Urothelium cell line (cell line): ENCODE measurements at places on chromosomes 3 and 15.

DNA sequence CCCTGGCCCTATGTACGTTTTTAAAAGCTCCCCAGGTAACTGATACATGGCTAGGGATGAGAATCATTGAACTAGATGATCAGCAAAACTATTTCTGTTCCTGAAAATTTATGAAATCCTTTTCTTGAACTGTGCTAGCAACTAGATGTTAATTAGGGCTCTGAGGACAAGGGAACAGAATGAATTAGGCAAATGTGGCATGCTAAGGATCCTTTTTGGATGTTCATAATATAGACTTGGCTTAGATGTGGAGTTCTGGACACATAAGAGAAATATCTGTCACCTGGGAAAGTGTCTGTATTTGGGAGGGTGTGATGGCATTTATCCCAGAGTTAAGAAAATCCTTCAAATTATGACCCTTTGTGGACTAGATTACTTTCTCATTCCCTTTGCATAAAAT lies 71.2 kb downstream of the RSRC1 start:
- no peak for DNase-seq

GRCh38 chr3:127092776-127093175 lies 100.2 kb upstream of the PRR23E start:
- no peak for DNase-seq

- no peak for DNase-seq
Observed at GRCh38 chr3:20302766-20303165, 116.8 kb upstream of the SGO1 start.

DNA sequence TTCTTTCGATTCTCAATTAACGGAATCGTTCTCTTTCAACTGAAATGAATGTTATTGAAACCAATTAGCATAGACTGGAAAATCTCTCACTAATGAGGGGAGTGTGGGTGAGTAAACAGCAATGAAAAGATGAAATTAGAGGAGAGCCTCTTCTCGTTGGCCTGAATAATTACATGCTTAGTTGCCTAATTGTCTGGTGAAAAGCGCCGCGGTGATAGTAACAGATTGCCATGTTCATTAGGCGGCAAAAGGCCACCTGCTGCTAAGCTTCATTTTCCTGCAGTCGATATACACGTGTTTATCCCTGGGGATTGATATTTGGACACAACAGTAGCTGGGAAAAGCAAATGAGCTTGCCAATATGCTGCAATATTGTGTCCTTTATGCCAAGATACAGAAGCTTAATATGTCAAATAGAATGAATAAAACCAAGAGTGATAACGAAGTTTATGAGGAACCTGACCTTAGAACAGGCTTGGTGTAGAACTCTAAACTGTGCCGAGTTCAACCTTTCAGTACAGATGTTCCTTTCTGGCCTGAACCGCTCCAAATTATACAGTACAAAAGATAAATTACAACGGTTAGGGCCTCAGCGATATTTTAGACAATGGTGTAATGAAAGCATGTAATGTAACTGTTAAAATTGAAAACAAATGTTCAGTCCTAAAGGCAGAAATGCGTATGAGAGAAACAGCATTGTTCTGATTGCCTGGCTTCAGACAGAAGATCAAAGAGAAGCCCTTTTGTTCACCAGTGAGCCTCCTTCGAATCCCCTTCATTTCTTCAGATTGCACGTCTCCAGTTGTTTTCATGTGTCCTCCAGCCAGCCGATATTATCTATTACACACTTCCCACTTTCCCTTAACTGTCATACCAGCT lies 185.2 kb downstream of the SHOX2 start:
- no peak for DNase-seq

GRCh38 chr3:158768881-158769543 lies 32.8 kb upstream of the MFSD1 start:
- DNase-seq: peak; percentile 34

DNA sequence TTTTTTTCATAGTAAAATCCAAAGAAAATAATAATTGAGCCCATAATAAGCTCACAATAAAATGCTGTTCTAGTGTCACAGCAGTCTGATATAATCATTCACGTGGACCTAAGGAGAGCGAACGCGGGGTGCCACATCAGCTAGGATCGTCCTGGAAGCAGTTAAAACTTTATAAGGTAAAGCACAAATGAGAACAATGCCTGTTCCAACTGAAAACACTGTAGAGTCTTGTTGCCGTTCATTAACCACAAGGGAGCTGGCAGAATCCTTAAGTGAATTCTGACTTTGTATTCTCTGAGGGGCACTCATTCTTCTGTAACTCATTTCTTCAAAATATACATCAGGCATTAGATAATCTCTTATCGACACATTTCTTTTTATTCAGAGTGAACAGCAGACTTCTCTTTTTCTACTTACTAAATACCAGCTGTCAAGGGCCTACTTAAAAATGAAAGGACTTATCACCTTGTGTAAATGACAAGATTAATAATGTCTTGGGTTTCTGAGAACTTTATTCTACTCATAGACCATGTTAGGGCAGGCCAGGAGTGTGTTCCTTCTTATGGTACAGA lies 524.6 kb downstream of the MECOM start:
- DNase-seq: no peak

- DNase-seq: no peak
Observed at GRCh38 chr3:101519685-101520365, 6.8 kb upstream of the SENP7 start.

DNA sequence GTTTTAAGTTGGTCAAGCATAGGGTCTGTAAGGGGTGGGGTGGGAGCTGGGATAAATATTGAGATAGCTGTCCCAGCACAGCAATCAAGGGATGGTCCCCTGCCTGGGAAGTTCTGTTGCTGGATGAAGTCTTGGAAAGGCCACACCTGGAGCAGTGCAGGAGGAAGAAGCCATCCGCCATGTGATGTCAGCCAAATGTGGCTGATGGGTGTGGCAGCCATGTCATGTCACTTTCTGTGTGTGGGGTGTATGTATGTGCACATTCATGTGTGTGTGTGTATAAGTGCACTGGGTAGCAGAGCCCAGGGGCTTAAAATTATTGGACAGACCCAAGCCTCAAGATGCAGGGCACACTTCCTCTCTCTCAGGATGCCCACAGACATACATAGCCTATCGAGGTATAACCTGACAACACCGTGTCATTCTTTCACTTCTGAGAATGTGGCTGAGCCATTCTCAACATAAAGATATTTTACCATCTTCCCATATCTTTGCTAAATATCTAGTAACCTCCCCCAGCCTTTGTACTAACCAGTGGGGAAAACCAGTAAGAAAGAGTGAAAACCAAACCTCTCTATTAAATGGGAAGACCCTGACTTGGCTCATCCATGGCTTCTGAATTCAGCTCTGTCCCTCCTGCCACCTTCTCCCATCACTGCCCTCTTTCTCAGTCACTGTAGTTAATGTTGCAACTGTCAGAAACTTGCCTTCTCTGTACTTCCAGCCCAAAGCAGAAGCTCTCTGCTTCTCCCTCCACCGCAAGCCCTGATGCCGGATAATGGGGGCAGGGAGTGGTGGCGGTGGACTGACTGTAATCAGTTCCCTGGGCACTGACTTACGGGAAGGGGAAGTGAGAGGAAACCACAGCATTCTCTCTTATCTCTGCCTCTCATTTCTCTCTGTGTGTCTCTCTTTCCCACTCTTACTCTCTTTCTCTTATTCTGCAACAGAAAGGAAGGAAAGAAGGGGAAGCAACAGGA lies 11.2 kb downstream of the TNFSF10 start:
- DNase-seq: no peak

GRCh38 chr15:31270767-31271166 lies 55.9 kb upstream of the KLF13 start:
- DNase-seq: no peak

DNA sequence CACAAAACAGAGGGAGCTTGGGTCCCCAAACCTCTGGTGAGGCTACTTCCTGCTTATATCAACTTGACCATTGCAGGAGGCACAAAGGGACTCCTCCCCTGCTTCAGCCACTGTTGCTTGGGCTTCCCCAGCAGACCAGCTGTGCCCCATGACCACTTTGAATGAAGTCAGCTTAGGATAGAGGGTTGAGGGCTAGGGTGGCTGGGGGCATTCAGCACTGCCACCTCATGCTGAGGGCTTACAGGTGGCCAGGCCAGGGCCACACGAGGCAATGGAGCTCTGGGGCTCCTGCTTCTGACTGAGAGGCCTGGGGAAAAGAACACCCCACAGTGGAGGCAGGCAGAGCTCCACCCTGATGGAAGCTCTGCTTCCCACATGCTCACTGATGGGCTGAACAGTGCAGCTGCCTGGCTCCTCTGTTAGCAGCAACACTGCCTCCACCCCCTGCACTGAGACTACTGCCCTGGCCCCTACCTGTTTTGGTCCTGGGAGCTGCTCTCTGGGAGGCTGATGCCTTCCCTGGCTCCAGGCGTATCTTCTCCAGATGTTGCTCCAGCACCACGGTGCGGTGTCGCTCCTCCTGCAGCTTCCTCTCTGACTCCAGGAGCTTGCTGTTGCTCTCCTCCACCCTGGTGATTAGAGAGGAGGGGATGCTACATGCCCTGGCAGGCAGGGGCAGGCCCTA lies 10.2 kb upstream of the HHATL start:
- DNase-seq: no peak

DNA sequence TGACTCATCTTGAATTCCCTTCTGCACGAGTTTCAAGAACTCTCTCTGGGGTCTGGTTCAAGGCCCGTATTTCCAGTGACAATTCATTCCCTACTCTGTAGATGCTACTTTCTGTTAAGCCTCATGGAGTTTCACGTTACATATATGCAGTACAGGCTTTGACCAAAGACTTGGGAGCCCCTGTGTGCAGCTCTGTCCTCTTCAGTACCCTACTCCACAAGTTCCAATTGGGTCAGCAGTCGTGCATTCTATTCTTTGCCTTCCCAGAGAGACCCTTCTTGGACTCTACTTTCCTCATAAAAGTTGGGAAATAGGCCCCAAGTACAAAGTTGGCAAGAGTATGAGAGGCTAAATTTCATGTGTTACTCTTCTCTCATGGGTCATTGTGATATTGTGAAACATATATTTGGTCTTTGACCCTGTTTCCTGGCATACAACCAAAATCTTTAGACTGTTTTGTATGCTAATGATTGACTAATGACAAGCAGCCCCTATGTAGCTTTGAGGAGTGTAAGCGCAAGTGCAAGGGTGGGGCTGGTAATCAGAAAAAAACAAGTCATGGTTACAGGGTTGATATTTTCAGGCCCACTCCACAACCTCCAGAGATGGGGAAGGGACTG lies 15.0 kb upstream of the CCDC50 start:
- DNase-seq: no peak

GRCh38 chr3:9951598-9951961 lies 628 bp downstream of the PRRT3 start:
- no peak for DNase-seq

- DNase-seq: peak; percentile 20
Observed at GRCh38 chr3:73656241-73656890, 31.6 kb upstream of the PDZRN3 start.

- peak; percentile 85 for DNase-seq
Observed at GRCh38 chr3:112002096-112002971, 3.6 kb downstream of the TAGLN3 start.

GRCh38 chr3:63295356-63295755 lies 17.2 kb downstream of the SYNPR start:
- no peak for DNase-seq

GRCh38 chr3:14153663-14154062 lies 24.7 kb downstream of the XPC start:
- no peak for DNase-seq

DNA sequence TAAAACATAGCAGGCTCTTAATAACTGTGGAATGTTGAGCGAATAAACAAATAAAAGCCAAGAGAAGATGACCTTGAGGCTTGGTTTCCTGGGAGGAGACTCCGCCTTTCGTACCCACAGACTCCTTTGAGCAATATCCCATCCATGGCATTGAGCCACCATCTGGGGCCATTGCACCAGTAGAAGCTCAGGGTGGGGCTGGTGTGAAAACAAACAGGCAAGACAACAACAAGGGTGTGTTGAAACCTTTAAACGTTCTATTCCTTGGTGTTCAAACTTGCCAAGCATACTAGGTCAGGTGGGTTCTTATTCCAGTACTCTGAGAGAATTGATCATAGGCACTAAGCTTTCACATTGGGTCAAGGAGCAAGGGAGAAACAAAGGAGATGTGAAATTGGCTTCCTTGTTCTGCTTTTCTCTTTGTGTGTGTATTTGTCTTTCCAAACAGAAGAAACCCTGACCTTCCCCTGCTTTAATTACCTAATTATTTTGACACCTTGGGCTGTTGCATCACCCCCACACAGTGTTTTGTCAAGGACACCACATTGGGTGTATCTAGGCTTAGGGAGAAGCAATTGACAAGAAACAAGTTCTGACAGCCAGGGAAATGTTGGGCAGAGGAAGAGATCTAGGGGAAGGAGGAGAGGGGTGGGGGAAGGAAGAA lies 105.1 kb upstream of the BCL6 start:
- DNase-seq: no peak

GRCh38 chr3:45724911-45725310 lies 35.7 kb downstream of the SACM1L start:
- no peak for DNase-seq
